ENCODE measurements at places on chromosomes 2 and 18.
A peak's percentile ranks its signal among the peaks of the same experiment; 100 is the strongest.

GRCh38 chr2:8252997-8253694 is 428.7 kb upstream of the ID2 start:
- DNase-seq = no peak

DNA sequence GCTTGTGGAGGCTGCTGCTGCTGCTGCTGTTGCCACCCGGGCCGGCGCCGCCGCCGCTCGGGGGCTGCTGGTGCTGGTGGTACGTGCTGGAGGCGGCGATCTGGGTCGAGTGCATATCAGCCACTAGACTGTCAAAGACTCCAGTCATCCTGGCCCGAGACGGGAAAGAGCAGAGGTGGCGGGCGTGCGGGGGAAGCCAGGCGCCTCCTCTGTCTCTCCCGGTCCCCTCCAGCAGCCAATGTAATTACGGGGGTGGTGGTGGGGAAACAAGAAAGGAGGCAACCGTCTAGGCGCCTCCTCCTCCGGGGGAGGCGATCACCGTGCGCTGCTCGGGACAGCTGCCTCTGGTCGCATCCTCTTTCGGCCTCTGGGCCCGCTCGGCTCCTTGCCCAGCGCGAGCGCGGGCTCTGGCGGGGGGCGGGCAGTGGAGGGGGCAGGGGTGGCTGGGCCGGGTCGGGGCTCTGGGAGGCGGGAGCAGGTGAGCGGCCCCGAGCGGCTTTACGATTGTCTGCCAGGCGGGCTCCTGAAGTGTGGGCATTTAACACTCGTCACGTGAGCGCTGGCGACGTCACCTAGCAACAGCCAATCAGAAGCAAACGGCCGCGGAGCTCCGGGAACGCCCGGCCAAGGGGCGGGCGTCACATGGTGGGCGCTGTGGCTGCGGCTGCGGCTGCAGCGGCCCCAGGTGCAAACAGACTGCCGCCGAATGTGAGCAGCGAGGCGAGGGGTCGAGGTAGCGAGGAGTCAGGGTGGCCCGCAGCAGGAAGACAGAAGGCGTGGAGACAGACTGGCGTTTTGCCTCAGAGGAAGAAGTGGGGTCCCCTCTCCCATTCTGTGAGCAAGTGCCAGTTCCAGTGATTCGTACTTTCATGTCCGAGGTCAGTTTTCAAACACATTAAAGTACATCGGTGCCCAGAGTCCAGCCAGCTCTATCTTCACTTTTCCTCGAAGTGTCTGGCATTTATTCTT is at the start of gene DLX2:
Gene DLX2, minus strand, starts transcription at position 510 of the 969 bp plus-strand sequence. Its CDS starts 362 bp downstream, at position 148.
- peak; percentile 94 for DNase-seq

DNA sequence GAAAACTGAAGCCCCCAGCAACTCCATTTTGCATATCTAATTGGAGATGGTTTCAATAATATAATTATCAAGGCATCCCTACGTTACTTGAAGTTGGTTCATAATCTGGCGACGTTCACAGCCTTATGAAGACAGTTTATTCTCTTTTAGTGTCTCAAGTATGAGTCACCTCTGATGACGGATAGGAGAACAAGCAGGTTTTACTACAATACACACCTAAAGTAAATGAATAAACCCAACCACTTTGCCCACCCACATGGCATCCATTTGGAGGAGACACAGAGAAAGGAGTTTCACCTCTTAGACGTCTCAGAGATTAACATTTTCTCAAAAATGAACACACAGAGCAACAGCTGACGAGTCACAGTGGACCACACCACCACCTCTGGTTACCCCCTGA is 40.8 kb downstream of the BCL11A start:
- DNase-seq = no peak

GRCh38 chr2:231602859-231603467 is 10.3 kb downstream of the TEX44 start:
- DNase-seq = no peak

GRCh38 chr2:207782238-207783030 is 12.7 kb upstream of the FZD5 start:
- no peak for DNase-seq

- no peak for DNase-seq
These were observed 155.4 kb downstream of the STK39 start for GRCh38 chr2:168091986-168092385.

DNA sequence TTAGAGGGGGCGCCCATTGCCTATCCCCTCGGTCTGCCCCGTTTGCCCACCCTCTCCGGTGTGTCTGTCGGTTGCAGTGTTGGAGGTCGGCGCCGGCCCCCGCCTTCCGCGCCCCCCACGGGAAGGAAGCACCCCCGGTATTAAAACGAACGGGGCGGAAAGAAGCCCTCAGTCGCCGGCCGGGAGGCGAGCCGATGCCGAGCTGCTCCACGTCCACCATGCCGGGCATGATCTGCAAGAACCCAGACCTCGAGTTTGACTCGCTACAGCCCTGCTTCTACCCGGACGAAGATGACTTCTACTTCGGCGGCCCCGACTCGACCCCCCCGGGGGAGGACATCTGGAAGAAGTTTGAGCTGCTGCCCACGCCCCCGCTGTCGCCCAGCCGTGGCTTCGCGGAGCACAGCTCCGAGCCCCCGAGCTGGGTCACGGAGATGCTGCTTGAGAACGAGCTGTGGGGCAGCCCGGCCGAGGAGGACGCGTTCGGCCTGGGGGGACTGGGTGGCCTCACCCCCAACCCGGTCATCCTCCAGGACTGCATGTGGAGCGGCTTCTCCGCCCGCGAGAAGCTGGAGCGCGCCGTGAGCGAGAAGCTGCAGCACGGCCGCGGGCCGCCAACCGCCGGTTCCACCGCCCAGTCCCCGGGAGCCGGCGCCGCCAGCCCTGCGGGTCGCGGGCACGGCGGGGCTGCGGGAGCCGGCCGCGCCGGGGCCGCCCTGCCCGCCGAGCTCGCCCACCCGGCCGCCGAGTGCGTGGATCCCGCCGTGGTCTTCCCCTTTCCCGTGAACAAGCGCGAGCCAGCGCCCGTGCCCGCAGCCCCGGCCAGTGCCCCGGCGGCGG is 1.7 kb downstream of the MYCN start:
- DNase-seq = peak; percentile 49

- no peak for DNase-seq
These were observed 56.3 kb downstream of the PHLPP1 start for GRCh38 chr18:62771494-62772270.

- no peak for DNase-seq
These were observed 32.1 kb downstream of the PLEKHM3 start for GRCh38 chr2:207993151-207993763.

- no peak for DNase-seq
These were observed 55.2 kb downstream of the ANKMY1 start for GRCh38 chr2:240502430-240503121.

DNA sequence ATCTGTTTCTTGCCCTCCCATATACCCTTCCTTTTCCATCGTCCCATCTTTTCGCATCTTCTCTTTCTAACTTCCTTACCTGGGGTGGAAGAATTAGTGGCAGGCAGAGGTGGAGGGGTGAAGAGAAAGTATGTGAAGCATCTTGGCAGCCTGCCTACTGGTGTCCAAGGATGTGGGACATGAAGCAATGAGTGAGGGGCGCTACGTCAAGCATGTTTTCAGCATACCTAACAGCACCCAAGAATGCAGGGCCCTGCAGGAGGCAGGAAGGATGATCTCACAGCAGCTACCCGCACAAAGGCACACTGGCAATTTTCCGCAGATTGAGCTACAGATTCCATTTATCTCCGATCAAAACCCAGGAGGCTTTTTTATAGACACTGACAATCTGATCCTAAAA is 42.2 kb downstream of the METTL4 start:
- no peak for DNase-seq

DNA sequence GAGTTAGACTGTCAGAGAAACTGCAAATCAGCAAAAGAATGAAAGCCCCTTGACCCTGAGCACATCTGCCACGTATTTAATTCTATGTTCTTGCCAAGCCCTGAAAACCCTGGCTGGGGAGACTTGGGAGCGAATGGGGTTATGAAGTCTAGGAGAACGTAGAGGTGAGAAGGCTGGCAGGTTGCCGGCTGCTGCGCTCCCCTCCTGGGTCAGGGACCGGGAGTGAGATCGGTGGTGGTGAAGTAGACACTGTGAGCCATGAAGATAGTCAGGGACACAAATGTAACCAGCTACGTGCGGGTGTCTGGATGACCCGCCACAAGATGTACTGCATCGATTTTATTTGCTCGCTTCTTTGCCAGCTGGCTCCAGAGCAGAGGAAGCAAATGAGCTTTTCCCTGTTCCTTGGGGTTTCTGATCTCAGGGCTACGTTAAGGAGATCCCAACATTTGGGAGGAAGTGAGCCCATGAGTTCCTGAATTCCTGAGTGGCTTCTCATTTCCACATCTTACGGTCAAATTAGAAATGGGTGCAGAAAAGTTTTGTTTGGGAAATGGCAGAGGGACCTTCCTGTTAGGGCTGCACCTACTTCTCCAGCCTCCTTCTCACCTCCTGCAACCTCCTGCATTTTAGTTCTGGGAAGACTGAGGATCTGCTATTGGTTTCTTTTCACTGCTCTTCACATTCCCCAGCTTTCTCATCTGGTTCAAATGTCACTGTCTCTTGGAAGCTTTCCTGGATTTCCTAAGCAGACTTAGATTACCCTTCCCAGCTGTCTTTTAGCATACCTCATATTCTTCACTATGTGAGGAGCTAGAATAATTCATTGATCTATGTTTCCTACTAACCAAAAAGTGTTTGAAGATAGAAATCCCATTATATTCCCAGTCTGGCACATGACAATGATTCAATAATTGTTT is 360.6 kb downstream of the ZNF521 start:
- DNase-seq = no peak

- DNase-seq = no peak
These were observed 5.1 kb upstream of the SMAD7 start for GRCh38 chr18:48955830-48956261.

GRCh38 chr2:26316041-26316440 is 29.9 kb upstream of the SELENOI start:
- peak; percentile 60 for DNase-seq

DNA sequence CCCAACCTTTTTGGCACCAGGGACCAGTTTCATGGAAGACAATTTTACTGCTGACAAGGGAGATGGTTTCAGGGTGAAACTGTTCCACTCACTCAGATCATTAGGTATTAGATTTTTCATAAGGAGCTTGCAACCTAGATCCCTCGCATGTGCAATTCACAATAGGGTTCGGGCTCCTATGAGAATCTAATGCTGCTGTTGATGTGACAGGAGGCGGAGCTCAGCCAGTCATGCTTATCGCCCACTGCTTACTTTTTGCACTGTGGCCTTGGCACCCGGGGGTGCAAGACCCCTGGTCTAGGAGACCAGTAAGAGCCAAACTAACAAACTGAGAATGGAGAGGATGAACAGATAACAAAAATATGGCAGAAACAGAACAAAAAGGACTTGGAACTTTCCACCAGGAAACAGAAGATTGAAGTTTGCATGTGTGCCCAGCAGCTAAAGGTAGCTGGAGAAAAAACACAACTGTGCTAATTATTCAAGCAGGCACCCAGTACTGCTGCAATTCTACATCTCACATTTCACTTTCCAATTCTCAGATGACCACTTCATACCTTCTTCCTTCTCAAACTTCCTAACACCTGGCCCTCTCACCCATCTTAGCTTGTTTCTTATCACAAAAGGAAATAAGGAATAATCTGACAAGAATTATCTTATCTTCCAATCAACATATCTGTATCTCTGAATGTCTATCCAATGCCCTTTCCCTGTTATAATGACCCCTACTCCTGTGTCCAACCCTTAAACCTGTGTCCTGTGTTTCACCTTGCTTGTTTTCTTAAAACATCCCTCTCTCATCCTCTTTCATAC is 24.8 kb downstream of the SP3 start:
- DNase-seq = no peak

- DNase-seq = no peak
These were observed 211.9 kb downstream of the PTGR3 start for GRCh38 chr18:74996996-74997395.

GRCh38 chr2:239222312-239222660 is 178.5 kb downstream of the HDAC4 start:
- no peak for DNase-seq

GRCh38 chr2:158686210-158686691 is 108.9 kb upstream of the DAPL1 start:
- DNase-seq = no peak

DNA sequence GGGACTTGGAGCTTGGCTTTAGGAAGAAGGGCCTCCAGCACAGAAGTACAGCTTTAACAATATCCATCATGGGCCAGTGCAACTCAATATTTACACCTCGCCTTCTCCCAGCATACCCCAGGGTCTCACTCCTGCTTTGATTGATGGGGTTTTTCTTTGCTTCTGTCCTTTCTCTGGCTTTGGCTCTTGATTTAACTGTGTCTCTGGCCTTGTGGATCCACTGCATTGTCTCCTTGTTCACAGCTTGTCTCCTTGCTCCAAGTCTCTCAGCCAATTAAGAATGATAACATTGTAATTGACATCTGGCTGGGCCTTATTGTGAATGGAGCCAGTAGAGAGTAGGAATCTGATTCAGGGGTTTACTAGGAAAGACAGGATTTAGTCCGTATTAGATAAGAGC is 1019.5 kb downstream of the TMEM182 start:
- DNase-seq = no peak

GRCh38 chr2:104840156-104840555 is 13.8 kb upstream of the POU3F3 start:
- no peak for DNase-seq

DNA sequence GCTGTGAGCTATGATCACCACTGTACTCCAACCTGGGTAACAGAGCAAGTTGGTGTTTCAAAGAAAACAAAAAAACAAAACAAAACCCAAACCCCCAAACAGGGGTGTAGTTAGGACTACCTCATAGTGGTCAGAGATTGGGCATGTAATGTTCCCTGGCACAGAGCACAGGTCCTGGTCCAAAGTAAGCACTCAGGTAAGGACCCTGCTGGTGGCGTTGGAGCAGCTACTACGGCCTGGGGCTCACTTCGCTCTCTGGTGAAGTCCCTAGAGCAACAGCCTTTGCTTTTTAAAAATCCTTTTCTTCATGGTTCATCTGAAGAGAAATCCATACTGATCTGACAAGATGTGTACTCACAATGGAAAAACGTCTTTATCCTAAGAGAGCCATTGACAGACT is 130.4 kb downstream of the ZNF236 start:
- DNase-seq = no peak

DNA sequence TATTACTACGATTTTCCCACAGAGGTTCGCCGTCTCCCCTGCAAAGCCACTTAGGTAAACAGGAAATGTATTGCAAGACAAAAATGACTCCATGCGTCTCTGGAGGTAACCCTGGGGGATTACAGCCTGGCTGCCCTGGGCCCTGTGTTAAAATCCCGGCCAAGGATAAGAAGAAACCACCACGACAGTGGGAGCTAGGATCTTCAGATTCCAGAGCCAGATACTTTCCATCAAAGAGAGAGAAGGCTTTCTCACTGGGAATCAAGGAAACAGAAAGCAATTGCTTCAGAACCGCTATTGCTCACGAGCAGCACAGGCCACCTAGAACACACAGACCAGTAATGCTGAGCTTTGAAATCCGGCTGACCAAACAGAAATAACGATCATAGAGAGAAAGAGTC is 97.9 kb upstream of the ZNF516 start:
- DNase-seq = no peak

GRCh38 chr18:61998957-61999356 is 106.2 kb upstream of the RNF152 start:
- DNase-seq = no peak

GRCh38 chr18:60322591-60322990 is 50.0 kb downstream of the MC4R start:
- DNase-seq = no peak
